Lung (tissue), 17 donors: ENCODE measurements at places on chromosomes 7 and 10. TPM values are rescaled to one million over a fixed set of nuclear protein-coding genes. Genes with fewer than 3 reads are reported as not detected.

Gene PPP3CB
- 65.0 TPM for total RNA-seq

Gene SRI
- 109 TPM for total RNA-seq

DNA sequence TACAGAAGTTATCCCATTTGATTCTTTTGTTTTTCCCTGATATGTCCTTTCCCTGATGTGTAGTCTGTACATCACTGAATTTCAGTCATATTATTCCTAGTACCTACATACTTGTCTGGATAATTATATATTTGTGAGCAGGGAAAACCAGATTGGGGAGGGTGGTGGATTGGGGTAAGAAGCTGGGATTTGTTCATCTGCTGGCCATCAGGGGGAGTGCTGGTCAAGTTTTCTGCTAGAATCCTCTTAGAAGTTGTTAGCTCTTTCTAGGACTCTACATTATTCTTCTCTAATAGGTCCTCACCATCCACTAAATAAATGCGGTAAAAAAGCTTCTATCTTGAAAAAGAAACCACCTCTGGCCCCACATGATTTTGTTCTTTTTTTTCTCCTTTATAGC lies 232.7 kb upstream of the TAC1 start:
- no peaks in the 10 kb centered on the region for H3K36me3 ChIP-seq
- no peaks in the 10 kb centered on the region for H3K4me1 ChIP-seq
- no peaks in the 10 kb centered on the region for H3K27me3 ChIP-seq
- DNase-seq = peak; percentile 38
- no peak overlapping the region for H3K4me3 ChIP-seq
- no peak overlapping the region for H3K27ac ChIP-seq

GRCh38 chr7:105963038-105963667 lies at the start of gene CDHR3:
TSS of gene CDHR3 (plus strand) at chr7:105963264. CDS start at chr7:105963319, 55 bp downstream.
- no peaks in the 10 kb centered on the region for H3K4me1 ChIP-seq
- no peak within 1 kb of the TSS for H3K4me3 ChIP-seq
- DNase-seq = no peak
- H3K27me3 ChIP-seq = no peaks in the 10 kb centered on the region
- H3K36me3 ChIP-seq = no peaks in the 10 kb centered on the region

Gene DTX2
- 55.3 TPM for total RNA-seq

Gene ASIC3
- 0.37 TPM for total RNA-seq
